ENCODE measurements at places on chromosomes 5 and 9.

DNA sequence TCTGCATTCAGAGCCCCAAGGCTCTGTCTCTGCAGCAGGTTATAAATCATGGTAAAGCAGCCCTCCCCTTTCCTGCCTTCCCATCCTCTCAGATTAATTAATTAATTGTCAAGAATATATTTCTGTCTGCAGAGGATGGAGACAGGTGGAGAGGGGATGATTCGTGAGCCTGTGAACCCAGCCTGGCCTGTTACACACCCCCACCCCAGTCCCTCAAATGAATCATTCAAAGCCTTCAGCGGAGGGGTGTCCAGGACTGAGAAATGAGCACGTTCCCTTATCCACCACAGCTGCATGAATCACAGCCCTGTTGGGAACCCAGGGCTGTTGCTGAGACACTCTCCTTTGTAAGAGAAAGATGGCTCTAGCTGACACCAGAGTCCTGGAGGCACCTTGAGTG, 56.0 kb downstream of the NIPAL4 start:
- DNase-seq = no peak

DNA sequence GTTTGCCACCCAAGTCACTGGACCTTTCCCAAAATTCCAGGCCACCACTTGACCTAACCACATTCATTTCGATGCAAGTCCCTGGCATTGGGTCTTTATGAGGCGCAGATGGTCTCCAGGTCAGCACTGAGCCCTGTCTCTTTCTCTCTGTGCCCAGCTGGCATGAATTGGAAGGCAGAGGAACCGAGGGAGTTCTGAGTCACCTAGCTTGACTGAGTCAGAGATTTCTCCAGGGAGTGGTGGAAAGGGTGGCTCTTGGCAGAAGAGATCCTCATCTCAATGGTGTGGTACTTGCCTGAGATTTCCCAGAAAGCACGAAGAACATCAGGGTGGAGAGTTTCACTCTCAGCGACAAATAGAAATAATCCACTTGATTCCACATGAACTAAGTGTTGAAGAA, 43.8 kb downstream of the WDR36 start:
- DNase-seq = no peak

GRCh38 chr9:75200892-75201470, 112.7 kb downstream of the OSTF1 start:
- DNase-seq = no peak

GRCh38 chr5:119343766-119344165, 12.1 kb upstream of the TNFAIP8 start:
- no peak for DNase-seq

- no peak for DNase-seq
Observed at GRCh38 chr9:112334432-112334841, 1.0 kb upstream of the PTBP3 start.

DNA sequence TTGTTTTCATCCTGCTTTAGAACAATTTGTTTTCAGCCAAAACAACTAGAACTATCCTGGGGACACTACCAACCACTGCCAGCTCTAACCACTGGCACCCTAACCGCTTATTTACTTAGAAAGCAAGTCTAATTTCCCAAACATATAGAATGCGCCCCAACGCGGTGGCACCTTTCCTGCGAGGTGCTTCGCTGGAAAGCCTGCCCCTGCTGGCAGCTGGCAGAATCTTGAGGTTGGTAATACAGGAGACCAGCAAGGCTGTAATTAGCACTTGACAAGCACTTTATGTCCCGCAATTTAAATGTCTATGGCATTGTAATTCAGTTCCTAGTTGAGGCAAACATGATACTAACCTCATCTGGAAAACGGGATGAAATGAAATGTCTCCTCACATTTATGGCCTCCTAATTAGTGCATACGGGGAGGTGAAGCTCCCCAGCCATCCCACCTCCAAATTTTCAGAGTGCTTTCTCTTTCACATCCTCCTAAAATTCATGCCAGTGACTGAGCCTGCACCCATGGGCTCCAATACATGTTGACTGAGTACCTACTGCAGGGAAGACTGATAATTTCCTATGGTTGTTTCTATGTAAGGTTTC, 30.4 kb downstream of the GABBR2 start:
- peak; percentile 7 for DNase-seq

DNA sequence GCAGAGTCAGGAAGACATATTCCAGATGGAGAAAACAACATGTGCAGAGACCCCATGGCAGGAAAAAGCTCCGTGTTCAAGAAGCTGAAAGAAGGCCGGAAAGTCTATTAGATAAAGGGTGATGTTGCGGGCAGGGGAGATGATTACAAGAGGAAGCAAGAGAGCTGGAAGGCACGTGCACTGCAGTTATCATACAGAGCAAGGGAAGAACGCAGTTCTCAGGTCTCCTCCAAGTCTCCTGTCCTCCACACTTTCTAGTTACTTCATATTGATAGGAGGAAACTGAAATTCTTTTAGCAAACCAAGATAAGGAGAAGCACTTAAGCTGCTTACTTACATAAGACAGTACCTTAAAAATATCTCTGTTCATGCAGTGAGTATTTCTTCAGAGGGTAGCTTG, 58.3 kb upstream of the PLPP6 start:
- DNase-seq = no peak

DNA sequence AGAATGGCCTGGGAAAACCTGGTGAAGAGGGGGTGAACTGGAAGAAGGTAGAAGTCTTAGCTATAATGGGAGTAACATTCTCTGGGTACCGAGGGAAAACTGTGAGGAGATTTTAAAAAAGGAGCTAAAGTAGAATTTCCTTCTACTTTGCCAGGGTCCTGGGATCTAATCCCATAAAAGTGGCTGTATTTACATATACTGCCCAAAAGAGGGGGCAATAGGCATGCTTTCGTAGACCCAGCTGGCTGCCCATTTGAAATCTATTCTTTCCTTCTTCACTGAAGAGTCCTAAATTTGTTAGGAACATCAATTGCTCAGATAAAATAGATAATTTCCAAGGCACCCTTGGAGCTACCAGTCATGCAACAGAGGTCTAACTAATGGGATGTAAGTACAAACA, 159.2 kb downstream of the CDC42SE2 start:
- DNase-seq = no peak

- DNase-seq = no peak
Observed at GRCh38 chr9:36346569-36346968, 53.5 kb downstream of the RNF38 start.

- DNase-seq = no peak
Observed at GRCh38 chr9:89967527-89967926, 362.7 kb downstream of the GADD45G start.

DNA sequence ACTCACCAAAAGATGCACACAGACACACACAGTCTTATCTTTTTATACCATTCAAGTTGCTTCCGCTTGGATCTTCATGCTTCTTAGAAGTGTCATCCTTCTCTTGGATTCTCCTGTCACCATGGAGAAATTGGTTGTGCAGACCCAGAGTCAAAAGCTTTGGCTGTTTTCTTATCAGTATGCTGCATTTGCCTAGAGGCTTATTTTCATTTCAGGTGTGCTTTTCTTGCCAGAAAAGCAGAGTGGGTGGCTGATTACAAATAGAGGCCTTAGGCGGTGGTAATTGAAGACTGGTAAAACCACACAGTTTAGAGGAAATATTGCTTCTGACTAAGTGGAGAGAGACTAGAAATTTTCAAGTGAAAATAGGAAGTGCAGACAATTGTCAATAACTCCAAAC, 70.2 kb upstream of the TLE4 start:
- DNase-seq = no peak

DNA sequence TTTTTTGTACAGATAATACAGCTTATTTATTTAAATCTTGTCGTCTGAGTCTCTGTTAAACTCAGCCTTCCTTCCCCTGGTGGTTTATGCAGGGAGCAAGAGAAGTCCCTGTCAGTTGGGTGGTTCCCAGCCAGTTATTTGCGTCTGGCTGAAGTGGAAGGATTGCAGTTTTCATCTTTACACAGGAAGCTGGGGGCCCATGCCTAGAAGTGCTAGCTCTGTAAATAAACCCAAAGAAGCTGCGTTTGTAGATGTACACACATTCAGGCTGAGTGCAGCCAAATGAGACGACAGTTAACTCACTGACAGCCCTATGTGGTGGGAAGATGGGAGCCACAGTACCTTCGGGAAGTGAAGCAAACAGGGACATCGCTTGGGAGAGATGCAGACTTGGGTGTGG, 122.1 kb downstream of the SAXO1 start:
- no peak for DNase-seq

- no peak for DNase-seq
Observed at GRCh38 chr5:126954981-126955380, 75.4 kb downstream of the MARCHF3 start.

- DNase-seq = no peak
Observed at GRCh38 chr5:111227226-111227782, 3.1 kb downstream of the CAMK4 start.

DNA sequence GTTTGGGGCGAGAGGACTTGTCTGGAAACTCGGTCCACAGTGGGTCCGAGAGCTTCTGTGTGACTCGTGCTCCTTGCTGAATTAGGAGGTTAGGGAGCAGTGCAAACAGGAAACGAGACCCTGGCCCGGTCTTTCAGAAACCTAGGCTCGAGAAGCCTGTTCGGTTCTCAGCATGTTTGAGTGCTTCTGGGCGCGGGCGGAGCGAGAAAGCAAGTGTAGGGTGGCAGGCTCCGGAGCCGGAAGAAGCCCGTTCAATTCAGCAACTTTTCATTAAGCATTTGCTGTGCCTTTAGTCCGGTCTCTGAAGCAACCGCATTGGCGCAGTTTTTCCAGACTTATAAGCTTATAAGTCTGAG, 547 bp downstream of the CLTA start:
- peak; percentile 22 for DNase-seq

- no peak for DNase-seq
Observed at GRCh38 chr9:91417602-91418214, 5.9 kb downstream of the NFIL3 start.

- DNase-seq = no peak
Observed at GRCh38 chr9:132742821-132743311, 72.6 kb downstream of the GTF3C4 start.

DNA sequence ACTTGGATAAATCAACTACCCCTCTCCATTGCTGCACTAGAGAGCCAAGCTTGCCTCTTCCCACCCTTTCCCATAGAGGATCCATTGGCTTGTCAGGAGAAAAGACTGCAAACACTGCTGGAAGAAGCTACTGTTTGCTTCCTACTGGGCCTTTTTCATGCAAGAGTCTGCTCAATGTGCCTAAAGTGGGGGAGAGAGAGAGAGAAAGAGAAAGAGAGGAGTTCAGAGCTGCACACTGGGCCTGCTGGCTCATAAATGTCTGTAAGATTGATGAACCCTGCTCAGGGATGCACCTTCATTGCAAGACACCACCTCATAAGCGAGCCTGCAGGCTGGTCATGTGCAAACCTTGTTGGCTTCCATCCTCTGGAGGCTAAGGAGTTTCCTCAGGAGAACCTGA, 269.4 kb downstream of the ZNF608 start:
- no peak for DNase-seq

GRCh38 chr5:160271836-160272235, 40.5 kb downstream of the CCNJL start:
- no peak for DNase-seq

GRCh38 chr5:15560421-15560820, 60.4 kb downstream of the FBXL7 start:
- DNase-seq = no peak

GRCh38 chr5:174911118-174911517, 186.7 kb downstream of the MSX2 start:
- DNase-seq = no peak

DNA sequence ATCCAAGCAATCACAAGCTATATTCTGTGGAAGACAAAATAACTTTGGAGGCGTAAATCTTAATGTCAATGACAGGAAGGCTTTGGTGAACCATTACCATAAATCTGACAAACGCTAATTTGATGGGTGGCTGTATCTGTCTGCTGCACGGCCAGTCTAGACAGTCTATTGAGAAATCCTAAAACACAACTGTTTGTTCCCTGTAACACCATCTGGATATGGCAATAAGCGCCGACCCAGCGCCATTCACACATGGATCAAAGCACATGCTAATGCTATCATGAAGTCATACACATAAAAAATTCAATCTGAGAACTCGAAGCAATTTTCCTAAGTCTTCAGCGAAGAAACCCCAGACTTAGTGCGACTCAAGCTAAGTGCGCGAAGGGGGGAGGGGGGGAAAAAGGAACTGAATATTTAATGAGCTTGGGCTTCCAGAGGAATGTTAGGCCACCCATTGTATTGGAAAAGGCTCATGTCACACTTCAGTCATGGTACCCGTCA, 95.1 kb downstream of the ARL15 start:
- DNase-seq = no peak

- no peak for DNase-seq
Observed at GRCh38 chr5:73367650-73368049, 80.9 kb downstream of the FOXD1 start.

- DNase-seq = no peak
Observed at GRCh38 chr5:73935719-73936118, 309.7 kb downstream of the ARHGEF28 start.

GRCh38 chr5:1118738-1119137, 6.9 kb upstream of the SLC12A7 start:
- no peak for DNase-seq

DNA sequence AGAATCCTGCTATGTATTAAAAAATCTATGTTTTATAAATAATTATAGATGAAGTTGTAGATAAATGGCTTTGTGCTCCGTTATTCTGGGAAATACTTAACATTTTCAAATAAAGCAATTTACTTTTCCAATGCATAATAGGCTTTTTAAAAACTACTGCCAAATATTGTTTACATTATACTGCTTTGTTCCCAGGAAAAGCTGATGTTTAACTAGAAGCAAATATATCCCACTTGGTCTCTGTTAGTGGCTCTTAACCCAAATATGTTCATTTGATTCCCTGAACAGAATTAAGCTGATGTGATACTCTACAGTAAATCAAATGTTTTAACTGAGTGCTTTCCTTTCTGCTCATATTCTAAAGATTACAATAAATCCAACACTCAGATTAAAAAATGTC, 326.3 kb downstream of the SLCO4C1 start:
- no peak for DNase-seq

DNA sequence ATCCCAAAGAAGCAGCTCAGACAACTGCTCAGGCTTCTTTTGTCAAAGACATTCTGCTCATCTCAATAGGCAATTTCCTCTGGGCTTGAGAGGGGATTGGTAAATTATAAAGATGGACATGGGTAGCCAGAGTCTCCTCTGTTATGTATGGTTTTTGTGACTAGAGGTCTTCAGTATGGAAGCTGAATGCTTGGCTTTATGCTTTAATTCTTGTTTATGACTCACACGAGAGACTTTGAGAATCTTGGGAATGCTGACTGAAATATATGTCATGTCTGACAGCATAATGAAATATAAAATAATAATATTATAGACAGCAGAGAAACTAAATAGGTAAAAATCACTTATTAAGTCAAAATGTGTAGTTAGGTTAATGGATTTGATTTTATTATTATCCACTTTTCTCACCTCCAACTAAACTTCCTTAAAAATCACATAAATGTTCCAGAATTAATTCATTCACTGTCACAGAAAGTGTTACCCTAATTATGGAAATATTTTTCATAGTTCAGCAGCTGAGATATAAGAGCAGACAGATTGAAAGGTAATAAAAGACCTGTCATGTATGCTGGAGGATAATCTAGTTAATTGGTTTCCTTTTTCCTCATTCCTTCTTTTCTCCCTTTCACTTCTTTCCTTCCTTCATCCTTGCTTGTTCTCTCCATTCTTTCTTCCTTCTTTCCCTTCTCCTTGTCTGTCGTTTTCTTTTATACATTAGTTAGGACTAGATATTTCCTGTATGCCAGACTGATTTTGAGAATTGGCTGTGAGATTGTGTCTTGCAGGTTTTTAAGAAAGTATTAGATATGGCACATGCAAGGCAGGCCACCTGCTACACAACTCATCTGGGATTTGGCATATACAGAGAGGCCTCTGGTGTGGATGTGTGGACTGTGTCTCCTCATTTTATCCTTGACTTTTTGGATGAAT, 1866.1 kb upstream of the NUDT12 start:
- DNase-seq = no peak
